ENCODE measurements at places on chromosomes 1 and 21.

- DNase-seq, result peak; percentile 61
Measured at GRCh38 chr1:157992031-157992832, 1.2 kb upstream of the KIRREL1 start.

DNA sequence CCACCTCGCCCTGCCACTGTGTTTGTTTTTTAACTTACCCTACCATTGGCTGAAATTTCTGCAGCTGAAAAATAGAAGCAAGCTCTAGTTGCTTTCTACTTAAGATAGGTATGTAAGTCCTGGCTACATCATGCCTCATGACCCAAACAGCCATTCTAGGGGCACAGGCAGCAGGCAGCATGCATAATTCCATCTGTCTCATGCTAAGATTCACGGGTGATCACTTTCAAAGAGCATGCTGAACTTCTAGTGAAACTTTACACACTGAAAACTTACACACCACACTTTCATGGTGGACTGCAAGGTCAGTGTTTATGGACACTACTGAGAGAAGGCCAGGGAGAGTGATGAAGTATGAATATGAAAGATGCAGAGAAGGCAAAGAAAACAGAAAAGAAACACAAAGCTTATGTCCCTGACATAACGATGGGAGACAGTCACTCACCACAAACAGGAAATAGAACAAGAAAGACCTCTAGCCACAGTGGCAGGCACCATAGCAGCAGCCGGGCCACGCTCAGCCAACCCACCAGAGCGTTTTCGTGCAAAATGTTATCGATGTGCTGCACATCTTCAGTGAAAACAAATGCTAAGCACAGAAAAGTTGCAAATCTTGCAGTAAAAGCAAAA is 102.3 kb upstream of the TIAM1 start:
- no peak for DNase-seq

GRCh38 chr1:202588503-202589189 is 121.6 kb downstream of the SYT2 start:
- no peak for DNase-seq

DNA sequence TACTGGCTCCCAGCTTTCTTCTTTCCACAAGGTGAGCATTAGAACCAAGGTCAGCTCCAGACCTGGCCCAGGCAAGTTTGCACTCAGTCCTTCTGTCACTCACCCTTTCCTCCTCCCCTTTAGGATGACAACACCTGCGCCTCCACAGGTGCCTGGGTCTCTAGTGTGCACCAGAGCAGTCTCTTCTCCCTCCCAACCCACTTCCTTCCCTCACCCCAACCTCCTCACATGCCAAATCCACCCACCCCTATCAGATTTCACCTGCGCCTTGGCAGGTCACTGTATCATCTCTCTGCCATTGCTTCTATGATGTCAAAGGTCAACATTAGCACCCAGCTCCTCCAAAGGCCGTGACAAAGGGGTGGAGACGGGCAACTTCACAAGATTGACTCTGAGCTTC is 38.0 kb downstream of the LBR start:
- DNase-seq, result no peak

DNA sequence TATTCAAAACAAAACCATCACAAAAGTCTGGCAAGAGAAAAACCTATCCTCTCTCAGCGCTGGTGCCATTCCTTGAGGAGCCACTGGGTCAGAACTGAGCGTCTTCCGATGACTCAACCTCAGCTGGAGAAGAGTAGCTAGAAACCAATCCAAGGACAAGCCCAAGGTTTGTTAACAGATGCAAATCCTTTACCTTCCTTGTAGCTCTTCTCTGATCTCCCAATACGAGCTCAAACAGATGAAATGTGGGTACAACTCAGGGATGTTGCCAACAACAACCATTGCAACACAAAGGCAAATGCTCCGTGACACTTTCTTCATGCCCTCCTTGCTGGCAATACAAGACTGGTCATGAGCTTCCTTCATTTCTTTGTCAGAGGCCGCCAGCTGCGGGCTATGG is 337.1 kb downstream of the SIPA1L2 start:
- DNase-seq, result no peak
